T-helper 2 cell (primary cell): ENCODE measurements at places on chromosomes 2 and 18.

- DNase-seq = no peak
These were observed 144.1 kb downstream of the UBE2E3 start for GRCh38 chr2:181124497-181124896.

GRCh38 chr18:39966275-39966674, 1988.8 kb upstream of the PIK3C3 start:
- DNase-seq = no peak

- no peak for DNase-seq
These were observed 177.9 kb downstream of the ANTXR1 start for GRCh38 chr2:69190743-69191404.

DNA sequence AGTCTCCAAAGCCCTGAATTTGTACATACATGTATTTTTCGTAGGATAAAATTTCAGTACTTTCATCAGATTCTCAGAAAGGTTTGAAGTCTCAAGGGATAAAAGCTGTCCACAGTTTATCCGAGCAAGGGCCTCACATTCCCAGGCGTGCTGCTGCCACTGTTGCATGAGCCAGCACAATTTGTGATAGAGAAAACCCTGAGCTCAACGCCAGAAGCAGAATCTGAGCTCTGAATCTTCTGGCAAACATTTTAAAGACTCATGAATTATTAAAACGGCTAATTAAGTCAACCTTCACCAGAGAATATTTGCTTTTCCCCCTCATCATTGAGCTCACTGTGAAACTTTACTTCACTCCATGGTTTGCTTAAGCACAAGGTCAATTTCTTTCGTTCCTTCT, 38.5 kb upstream of the STPG4 start:
- no peak for DNase-seq

DNA sequence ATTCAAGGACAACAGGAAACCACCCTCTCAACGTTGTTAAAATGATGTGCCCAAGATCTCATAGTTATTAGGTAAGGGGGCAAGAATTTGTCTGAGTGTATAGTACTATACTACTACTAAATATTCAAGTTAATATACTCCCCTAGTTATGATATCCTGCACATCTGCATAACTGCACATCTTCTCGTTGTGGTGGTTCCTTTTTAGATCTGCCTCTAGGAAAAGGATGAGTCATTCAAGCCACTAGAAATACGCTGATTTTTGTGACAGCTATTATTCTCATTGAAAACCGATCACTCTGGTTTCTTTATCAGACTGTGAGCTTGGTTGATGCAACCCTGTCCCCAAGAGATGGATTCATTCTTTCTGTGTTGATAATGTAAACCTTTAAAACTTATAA, 1067.0 kb upstream of the FANCL start:
- no peak for DNase-seq

- no peak for DNase-seq
These were observed 47.6 kb downstream of the HNRNPLL start for GRCh38 chr2:38554973-38555595.

DNA sequence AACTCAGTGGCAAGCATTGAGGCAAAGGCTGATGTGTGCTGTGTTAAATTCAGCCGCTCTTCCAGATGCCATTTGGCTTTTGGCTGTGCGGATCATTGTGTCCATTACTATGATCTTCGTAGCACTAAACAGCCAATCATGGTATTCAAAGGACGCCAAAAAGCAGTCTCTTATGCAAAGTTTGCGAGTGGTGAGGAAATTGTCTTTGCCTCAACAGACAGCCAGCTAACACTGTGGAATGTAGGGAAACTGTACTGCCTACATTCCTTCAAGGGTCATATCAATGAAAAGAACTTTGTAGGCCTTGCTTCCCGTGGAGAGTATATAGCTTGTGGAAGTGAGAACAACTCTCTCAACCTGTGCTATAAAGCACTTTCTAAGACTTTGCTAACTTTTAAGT, 195.5 kb upstream of the RAB12 start:
- no peak for DNase-seq

DNA sequence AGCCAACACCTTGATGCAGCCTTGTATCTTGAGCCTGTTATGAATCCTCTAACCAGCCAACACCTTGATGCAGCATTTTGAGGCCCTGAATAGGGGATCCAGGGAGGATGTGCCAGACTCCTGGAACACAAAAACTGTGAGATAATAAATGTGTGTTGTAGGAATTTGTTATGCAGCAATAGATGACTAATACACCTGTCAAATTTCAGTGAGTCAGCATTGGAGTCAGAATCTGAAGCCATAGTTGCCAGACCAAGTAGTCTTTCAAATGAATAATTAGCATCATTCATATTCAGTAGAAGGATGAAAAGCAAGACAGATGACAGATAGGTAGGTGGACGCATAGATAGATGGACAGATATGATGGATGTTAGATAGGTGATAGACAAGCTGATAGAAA, 942.5 kb upstream of the SLC39A10 start:
- DNase-seq = no peak

DNA sequence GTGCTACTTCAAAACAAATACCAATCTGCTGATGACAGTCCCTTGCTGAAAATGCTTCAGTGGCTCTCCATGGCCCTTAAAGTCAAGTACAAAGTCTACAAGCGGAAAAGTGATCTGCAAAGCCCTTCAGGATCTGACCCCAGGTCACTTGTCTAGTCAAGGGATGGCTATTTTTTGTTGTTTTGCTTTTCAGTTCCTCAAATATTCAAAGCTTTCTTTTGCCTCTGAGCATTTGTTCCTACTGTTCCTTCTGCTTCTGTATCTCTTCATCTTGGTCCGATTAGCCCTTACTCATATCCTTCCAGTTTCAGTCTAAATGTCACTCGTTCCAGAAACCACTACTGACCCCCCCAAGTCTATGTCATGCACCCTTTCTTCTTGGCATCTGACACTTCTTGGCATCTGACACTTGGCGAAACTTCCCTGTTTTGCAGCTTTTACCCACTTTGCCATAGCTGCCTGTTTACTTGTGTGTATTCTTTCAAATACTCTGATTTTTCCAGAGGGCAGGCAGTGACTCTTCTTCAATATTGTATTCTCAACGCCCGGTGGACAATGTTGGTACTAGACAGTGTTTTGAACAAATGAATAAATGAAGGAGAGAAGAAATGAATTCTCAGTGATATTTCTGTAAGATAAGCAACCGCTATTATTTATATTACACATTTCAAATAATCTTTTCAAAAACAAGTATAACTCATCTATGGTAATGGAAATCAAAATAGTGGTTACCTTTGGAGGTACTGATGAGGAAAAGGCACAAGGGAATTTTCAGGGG, 175.9 kb upstream of the FN1 start:
- no peak for DNase-seq

DNA sequence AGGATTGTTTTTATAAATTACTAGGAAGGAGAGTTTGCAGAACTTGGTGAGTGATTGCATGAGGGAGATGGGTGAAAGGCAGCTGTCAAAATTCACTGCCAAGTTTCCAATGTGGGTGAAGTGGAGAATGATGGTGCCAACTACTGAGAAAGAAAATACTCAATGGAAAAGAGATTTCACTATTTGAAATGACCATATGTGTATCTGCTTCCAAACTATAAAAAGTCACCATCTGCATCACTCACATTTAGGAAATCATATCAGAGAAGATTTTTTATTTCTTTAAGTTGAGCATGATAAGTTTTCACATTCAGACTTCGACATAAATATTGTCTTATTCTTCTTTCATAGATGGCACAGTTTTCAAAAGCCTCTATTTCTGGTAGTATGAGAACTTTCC, 570.0 kb upstream of the DSEL start:
- no peak for DNase-seq

- no peak for DNase-seq
These were observed 793.6 kb upstream of the ACVR2A start for GRCh38 chr2:147051248-147051647.

GRCh38 chr2:96129528-96130120, 8.7 kb downstream of the ASTL start:
- DNase-seq = no peak

GRCh38 chr2:102622646-102623045, 3.3 kb downstream of the SLC9A2 start:
- DNase-seq = no peak

DNA sequence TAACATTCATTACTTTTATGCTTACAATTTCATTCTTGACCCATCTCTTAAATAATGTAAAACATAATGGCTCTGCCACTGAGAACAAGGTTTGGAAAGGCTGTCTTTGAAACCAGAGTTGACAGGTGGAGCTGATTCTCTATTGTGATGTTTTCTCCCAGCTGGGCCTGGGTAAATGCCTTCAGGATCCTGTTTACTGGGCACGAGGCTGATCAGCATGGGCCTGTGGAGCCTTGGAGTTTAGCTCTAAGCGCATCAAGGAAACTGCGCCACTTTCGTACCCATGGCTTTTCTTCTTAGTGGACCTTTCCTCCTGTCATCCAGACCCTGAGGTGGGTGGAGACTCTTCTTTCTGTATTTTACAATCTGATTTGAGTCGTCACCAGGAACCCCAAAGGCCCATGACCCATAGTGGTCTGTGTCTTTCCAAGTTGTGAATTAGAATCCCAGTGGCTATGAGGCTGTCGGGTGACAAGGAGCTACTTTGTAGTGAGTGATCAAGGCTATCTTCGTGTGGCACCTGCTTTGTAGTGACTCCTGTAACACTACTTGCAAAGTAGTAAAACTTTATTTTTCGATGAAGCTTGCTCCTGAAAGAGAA, 123.1 kb downstream of the LPIN1 start:
- no peak for DNase-seq

DNA sequence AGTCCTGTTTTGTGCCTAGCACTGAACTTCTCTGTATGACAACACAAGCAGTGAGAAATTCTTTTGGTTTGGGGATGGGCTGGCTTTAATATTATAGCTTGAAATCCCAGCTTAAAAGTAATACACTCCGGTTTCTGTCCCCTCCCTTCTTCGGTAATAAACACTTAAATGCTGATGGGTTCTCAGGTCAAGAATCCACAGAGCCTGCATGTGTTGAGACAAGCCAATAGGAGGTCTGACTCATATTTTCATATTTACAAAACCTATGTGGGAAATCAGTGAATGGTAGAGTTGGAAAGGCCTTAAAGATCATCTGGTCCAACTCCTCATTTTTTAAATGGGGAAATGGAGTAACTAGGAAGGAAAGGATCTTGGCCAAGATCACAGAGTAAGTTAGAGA, 47.5 kb downstream of the VSNL1 start:
- no peak for DNase-seq

DNA sequence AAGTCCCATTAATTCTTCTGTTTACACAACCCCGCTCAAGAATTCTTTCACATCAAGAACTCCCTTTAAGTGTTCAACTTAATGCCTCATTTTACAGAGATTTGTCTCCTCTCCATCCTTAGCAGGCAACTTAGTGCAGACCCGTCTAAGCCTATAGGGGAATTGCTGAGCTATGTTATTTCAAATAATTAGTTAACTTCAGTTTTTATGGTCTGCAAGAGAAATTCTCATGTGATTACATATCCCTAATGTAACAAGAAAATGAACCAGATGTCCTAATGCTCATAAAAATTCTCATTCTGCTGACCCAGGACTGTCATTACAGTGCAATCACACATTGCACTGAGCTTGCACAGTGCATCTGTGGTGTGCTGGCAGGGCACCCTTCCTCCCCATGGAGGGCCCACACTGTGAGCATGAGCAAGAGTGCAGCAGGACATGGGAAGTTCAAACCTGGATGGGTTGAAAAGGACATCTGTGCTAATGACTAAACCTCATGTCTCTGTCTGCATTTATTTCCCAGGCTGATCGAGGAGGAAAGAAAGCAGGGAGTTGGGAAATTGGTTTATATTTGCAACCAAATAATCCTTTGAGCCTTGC, 97.1 kb downstream of the COL5A2 start:
- no peak for DNase-seq

- no peak for DNase-seq
These were observed 288.1 kb downstream of the EPHA4 start for GRCh38 chr2:221283896-221284545.

DNA sequence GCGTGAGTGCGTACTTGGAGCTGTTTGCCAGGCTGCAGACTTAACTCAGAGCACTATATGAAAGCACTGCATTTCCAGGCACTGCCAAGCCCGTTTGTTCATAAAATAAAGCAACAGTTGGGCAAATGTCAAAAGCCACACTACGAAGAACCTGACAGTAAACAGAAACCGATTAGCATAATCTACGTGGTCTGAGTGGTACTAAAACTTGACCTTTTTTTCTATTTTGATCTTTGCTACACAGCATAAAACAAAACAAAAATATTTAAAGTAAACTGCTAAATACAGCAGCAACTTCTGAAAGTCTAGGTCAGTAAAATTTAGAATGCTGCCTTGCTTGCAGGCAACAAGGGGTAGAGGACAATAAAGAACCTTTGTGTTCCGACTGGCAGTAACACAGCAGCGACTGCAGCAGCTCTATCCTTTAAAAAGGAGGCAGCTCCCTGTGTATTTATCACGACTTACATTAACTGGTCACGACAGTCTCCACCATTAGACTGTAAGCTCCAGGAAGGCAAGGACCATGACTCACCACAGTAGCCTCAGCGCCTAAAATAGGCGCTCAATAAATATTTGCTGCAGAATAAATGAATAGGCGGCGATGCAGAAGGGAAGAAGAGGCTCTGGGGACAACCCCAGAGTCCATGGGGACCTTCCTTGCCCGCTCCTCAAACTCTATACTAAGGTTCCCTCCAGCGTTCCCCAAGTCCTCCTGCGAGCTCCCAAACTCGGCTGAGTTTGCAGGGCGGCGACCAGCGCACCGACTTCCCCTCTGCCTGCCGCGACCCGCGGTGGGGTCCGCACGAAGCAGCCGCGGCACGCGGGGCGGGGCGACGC, 902 bp downstream of the SS18 start:
- DNase-seq = no peak

- no peak for DNase-seq
These were observed 144.0 kb upstream of the VRK2 start for GRCh38 chr2:57902578-57902977.

GRCh38 chr2:170973492-170974303, 44.6 kb downstream of the GORASP2 start:
- peak; percentile 81 for DNase-seq

DNA sequence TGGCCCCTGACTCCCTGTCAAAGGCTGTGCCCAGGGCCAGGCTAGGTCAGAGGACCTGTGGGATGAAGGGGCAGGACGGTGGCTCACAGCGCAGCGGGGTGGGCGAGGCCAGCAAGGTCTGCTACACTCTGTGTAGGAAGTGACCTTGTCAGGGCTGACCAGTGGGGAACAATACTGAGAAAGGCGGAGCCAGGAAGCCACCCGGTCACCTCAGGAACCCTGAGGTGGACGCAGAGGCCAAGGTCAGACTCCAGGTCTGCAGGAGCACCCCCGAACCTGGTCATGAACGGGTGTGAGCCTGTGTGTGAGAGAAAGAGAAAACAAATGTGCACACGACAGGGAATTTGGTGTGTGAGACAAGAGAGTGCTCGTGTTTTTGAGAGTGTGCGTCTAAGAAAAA, 72.3 kb downstream of the SMAD7 start:
- no peak for DNase-seq

GRCh38 chr2:182018218-182018617, 32.6 kb downstream of the PPP1R1C start:
- DNase-seq = no peak

DNA sequence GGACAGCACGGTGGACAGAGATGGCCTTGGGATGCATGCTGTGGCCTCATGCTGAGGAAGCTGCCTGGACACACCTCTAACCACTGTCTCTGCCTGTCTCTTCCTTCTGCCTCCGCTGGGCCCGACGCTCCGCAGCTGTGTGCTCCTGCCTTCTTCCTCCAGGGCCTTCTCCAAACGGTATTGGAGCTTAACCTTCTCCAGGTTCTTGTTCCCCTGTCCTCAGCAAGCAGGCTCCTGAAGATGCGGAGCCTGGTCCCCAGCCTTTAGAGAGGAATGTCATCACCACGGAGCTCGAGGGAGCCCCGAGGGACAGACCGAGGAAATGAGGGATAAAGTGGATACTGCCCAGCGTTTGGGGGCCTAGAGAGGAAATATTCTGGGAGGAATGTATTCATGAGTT, 155.1 kb downstream of the DYSF start:
- DNase-seq = no peak
